ENCODE measurements at places on chromosomes 5 and 9. TPM values are rescaled to one million over a fixed set of nuclear protein-coding genes. Genes with fewer than 3 reads are reported as not detected.

The GPR151 gene
- not detected for total RNA-seq

The GBGT1 gene
- total RNA-seq: 0.95 TPM

The OTP gene
- total RNA-seq: 0.08 TPM

The SPINK6 gene
- total RNA-seq: 0.27 TPM

The CDX1 gene
- not detected for total RNA-seq

The KLF4 gene
- total RNA-seq: 36.8 TPM

The SMARCA2 gene
- 21.8 TPM for total RNA-seq

The KIAA0825 gene
- 0.71 TPM for total RNA-seq

The NELFB gene
- total RNA-seq: 53.2 TPM

The NRARP gene
- 3.0 TPM for total RNA-seq

The CCDC180 gene
- 0.62 TPM for total RNA-seq

The FOXD4L4 gene
- total RNA-seq: 0.04 TPM

The PCDHA7 gene
- 0.07 TPM for total RNA-seq

The MVB12B gene
- 5.8 TPM for total RNA-seq

The PTGDS gene
- 1.4 TPM for total RNA-seq

The TCF7 gene
- total RNA-seq: 11.2 TPM

The TRMO gene
- 11.6 TPM for total RNA-seq

The NUP155 gene
- total RNA-seq: 23.7 TPM

The FGF18 gene
- 4.8 TPM for total RNA-seq

The SIMC1 gene
- 17.7 TPM for total RNA-seq

The CARTPT gene
- not detected for total RNA-seq

The MRPL36 gene
- total RNA-seq: 108 TPM

The STPG3 gene
- total RNA-seq: not detected

The IARS1 gene
- 111 TPM for total RNA-seq

The KIF4B gene
- total RNA-seq: 0.02 TPM

The SLC36A1 gene
- 8.8 TPM for total RNA-seq

The LOX gene
- total RNA-seq: 1.6 TPM

The TDRD7 gene
- total RNA-seq: 12.5 TPM

The CDC20B gene
- 0.08 TPM for total RNA-seq

The SNCB gene
- 1.7 TPM for total RNA-seq

The CATSPER3 gene
- total RNA-seq: 0.48 TPM

The SAXO1 gene
- not detected for total RNA-seq

The PCDHGA9 gene
- 0.05 TPM for total RNA-seq

The GARIN3 gene
- total RNA-seq: not detected

The BARHL1 gene
- total RNA-seq: not detected

Measured in A549 treated with dexamethasone at 1 μM for 4 hours (cell line).